ENCODE measurements at places on chromosomes 1 and 21. TPM values are rescaled to one million over a fixed set of nuclear protein-coding genes. Genes with fewer than 3 reads are reported as not detected.

DNA sequence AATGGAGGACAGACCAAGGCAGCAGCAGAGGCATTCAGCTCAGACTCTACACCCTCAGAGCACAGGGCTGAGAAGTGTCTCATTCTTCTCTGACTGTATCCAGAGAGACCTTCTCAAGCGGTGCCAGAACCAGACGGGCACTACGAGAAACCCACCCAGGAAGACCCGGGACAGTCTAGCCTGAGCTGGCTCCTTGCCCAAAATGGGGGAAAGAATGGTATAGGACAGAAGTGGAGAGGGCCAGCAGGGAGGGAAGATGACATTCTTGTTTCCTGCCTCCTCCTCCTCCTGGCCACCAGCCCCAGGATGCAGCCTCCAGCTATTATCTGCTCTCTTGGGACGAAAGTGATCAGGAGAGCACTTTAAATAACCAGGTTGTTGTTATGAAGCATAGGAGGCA is 22.6 kb upstream of the PRELP start:
- DNase-seq = no peak

DNA sequence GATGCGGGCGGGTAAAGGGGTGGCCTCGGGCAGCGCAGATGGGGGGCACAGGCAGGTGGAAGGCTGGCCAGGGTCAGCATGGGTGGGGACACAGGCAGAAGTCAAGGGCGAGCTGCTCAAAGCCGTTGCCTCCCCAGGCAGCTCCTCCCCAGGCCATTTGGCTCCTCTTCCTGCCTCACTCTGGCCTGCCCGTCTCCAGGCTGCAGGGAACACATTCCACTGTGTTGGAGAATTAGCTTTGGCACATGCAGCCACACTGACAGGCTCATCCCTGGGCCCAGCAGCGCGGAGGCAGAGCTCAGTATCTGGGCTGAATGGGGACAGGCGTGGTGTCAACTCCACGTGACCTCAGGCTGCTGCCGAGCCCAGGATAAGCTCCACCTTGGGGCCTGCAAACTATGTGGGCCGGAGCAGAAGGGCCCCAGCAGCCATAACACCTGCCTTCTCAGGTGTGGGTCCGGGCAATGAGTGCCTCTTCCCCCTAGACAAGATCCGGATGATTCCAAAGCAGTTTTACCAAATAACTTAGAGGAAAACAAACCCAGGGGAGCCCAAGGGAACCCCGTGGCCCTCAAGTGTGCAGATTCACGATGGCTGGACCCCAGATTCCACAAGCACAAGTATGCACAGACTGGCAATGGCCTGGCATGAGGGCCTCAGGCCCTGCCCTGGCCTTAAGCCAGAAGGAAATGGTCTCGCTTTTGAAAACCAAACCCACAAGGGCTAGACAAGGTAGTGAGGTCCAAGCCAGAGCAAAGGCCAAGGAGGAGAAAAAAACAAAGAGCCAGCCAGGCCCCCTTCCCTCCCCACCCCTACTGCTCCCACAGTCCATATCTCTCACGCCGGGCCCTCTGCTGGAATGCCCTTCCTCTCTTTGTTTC is 40.2 kb downstream of the HSPG2 start:
- DNase-seq = no peak

- no peak for DNase-seq
Observed at GRCh38 chr1:200435200-200435780, 25.5 kb upstream of the ZNF281 start.

DNA sequence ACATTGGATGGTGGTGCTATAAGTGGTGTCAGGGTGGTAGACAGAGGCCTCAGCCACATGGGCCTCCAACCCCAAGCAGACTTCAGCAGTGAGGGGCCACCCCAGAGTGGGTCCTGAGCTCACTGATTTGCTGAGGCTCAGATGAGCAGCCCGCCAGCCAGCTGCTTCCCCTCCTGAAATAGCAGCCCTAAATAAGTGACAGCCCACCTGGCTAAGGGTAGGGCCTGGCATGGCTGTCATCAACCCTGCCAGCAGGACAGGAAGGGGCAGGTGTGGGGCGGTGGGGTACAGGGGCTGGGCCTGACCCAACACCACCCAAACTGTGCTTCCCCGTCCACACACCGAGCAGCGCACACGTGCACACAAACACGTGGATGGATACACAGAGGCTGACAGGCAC is 79.3 kb downstream of the GRIK3 start:
- no peak for DNase-seq

- DNase-seq = no peak
Observed at GRCh38 chr1:62269851-62270495, 49.3 kb downstream of the KANK4 start.

Gene PEAR1
- total RNA-seq = 17.1 TPM

Gene AGBL4
- not detected for total RNA-seq
